NCI-H1105 treated with DMSO at 0.1 percent for 48 hours (cell line): ENCODE measurements at places on chromosomes 3 and 15.

GRCh38 chr3:51747840-51748239 is 31.2 kb downstream of the IQCF6 start:
- DNase-seq = no peak

DNA sequence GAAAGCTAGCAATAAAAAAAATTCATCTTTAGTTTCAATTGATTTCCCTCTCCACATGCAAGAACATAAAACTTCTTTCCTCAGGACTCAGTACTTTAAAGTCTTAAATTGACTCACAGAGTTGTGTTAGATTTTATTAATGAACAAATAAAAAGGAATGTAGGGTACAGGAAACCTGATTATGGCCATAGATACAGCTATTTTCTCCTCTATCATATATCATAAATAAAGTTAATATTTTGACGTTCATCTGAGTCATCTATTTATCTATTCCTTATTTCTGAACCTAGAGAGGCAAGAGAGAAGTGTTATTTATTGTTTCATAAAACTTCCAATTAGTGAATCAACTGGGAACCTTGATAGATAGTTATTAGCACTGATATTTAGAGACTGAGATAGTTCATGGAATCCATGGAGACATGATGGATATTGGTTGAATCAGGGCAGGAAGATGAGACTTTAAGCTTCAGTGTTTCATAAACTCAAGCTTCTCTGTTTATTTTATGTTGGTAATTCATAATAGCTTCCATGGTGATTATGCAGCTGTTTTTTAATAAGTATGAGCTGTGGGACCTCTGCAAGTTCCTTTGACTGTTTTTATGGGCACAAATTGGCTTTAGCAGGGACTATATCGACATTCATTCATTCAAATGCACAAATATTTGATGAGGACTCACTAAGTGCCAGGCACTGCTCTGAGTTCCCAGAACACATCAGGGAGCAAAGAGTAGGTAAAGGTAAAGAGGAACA is 143.5 kb upstream of the TGFBR2 start:
- no peak for DNase-seq

DNA sequence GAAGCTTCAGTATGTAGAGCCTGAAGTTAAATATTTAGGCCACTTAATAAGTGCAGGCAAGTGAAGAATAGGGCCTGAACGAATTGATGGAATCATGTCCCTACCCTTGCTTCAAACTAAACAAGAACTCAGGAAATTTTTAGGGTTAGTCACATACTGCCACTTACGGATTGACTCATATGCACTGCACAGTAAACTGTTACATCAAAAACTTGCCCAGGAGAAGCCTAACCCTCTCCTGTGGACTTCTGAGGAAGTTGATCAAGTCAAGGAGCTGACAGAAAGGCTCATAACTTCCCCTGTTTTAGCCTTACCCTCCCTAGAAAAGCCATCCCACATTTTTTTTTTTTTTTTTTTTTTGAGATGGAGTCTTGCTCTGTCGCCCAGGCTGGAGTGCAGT is 20.6 kb upstream of the KBTBD12 start:
- DNase-seq = no peak

DNA sequence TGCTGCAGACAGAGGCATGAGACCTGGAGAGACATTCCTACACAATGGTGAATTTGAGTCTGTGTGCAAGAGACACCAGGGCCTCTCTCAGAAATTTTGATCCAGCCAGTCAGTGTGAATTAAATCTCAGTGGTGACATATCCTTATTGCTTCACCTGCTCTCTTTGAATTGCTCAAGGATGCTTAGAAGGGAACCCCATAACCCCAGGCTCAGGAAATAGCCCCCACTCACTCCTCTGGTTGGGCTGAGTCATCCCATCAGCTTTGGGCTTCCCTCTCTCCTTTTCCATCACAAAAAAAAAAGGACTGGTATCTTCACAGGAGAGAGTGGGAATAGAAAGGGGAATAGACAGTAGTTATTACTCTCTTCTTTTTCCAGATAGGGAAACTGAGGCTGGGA is 33.0 kb upstream of the LARS2 start:
- DNase-seq = no peak

- no peak for DNase-seq
These were observed 47.0 kb upstream of the RARB start for GRCh38 chr3:25381083-25381482.

- no peak for DNase-seq
These were observed 113.2 kb downstream of the TCF12 start for GRCh38 chr15:57031605-57032004.

DNA sequence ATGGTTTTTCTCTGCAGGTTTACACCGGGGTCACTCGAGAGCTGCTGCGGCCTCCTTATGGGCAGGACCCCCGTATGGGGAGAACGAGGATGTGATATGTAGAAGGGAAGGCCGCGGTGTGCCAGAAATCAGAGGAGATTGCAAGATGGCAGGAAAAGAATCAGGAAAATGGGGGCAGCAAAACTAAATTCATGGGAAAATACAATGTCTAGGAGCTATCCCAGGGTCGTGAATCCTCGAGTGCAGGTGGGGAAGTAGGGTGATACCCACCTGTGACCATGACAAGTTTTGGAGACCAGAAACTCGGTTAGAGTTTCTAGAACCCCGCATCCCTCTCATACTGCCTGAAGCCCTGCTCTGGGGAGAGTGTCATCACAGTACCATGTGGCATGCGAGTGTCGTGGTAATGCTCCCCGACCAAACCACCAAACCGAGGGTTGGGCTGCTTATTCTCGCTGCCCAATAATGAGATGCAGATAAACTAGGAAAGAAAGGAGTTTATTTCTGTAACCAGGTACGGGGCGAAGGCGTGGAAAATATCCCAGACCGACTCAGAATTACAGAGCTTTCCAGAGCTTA is 781 bp downstream of the TRNT1 start:
- DNase-seq = no peak

DNA sequence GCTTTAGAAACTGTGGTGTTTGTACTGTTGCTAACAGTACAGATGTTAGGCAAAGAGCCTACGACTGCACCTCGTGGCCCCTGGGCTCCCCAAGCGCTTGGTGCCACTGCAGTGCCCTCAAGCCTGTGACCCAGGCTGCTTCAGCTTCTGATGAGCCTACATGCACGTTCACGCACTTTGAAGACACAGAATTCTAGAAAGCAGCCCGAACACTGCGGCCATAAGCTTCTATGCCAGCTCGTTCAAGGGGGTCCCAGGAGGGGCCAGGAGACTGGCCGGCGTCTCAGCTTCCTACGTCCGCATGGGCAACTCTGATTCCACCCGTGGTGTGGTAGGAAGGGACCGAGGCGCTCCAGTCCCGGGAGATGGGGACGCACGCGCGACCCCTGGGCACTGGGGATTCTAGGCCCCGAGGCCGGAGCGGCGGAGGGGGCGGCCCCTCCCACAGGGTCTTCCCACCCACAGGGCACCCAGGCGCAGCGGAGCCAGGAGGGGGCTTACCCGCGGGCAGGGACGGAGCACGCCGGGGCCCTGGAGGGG is 653 bp downstream of the MYO5C start:
- DNase-seq = no peak

- peak; percentile 85 for DNase-seq
These were observed 111.9 kb downstream of the IGF1R start for GRCh38 chr15:98760112-98760826.

GRCh38 chr15:90465930-90466567 is 63.7 kb upstream of the CRTC3 start:
- no peak for DNase-seq

DNA sequence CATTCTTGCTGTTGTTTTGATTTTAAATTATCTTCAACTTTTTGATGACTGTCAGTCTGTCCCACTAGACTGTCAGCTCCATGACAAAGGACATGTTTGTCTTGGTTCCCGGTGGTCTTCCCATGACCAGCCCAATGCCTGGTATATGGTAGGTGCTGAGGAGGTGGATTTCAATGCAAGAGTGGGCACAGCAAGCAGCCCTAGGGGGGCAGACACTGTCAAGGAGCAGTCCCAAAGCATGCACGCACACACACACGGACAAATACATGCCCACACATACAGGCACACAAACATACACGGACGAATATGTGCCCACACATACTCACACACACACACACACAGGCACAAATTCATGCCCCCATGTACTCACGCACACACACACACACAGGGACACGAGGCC is 12.0 kb downstream of the KLF15 start:
- no peak for DNase-seq

DNA sequence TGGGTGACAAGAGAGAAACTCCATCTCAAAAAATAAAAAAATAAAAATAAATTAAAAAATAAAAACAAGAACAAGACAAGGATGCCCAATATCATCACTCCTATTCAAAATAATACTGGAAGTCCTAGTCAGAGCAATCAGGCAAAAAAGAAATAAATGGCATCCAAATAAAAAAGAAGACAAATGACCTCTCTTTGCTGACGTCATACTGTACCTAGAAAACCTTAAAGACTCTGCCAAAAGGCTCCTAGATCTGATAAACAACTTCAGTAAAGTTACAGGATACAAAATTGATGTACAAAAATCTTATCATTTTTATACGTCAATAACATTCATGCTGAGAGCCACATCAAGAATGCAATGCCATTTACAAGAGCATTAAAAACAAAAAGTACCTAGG is 18.7 kb upstream of the HERC1 start:
- no peak for DNase-seq

DNA sequence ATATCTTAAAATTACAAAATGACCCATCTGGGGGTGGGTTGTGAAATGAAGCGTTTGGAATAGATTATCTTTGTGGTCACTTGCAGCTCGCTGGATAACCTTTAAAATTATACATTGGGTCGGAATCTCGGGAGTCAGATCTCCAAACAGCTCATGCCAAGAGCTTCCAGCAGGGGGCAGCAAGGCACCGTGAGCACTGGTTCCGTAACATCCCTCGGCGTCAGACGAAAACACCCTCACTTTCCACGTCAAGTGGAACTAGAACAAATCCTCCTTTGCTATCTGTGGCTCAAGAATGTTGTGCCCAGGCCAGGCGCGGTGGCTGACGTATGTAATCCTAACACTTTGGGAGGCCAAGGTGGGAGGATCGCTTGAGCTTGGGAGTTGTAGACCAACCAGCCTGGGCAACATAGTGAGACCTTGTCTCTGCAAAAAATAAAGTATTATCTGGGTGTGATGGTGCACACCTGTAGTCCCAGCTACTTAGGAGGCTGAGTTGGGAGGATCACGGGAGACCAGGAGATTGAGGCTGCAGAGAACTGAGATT is 31.1 kb downstream of the UMPS start:
- DNase-seq = peak; percentile 78

DNA sequence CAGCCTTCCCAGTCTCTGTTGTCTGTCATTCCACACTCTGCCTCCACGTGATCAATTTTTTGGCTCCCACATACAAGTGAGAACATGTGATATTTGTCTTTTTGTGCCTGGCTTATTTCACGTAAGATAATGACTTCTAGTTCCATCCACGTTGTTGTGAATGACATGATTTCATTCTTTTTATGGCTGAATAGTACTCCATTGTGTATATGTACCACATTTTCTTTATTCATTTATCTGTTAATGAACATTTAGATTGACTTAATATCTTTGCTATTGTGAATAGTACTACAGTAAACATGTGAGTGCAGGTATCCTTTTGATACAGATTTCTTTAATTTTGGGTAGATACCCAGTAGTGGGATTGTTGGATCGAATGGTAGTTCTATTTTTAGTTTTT is 31.4 kb downstream of the ASB14 start:
- no peak for DNase-seq

DNA sequence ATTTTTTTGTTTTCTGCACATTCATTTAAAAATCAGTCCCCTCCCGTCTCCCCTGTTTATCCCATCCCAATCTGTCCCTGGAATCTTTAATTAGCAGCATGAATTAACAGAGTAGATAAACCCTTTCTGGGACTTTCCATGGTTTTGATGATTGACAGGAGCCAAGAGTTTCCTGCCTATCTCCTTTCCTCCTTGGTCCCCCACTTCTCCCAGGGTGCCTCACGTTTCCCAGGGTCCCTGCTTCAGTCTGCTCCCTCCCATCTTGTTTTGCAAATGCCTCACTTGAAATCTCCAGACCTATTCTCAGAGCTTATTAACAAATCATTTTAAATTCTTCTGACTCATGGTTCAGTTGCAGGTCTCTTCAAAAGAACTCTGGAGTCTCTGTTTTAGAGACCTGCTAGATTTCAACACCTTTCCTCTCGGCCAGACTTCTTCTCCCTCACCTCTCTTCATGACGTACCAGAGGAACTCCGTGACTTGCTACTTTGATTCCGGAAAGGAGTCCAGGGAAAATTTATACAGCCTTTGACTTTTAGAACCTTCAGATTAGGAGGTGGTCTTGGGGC is 238.5 kb downstream of the ITPR1 start:
- no peak for DNase-seq

- DNase-seq = no peak
These were observed 2.7 kb downstream of the ZNF654 start for GRCh38 chr3:88061746-88062145.

GRCh38 chr15:66881173-66881905 is 179.3 kb downstream of the SMAD6 start:
- no peak for DNase-seq

DNA sequence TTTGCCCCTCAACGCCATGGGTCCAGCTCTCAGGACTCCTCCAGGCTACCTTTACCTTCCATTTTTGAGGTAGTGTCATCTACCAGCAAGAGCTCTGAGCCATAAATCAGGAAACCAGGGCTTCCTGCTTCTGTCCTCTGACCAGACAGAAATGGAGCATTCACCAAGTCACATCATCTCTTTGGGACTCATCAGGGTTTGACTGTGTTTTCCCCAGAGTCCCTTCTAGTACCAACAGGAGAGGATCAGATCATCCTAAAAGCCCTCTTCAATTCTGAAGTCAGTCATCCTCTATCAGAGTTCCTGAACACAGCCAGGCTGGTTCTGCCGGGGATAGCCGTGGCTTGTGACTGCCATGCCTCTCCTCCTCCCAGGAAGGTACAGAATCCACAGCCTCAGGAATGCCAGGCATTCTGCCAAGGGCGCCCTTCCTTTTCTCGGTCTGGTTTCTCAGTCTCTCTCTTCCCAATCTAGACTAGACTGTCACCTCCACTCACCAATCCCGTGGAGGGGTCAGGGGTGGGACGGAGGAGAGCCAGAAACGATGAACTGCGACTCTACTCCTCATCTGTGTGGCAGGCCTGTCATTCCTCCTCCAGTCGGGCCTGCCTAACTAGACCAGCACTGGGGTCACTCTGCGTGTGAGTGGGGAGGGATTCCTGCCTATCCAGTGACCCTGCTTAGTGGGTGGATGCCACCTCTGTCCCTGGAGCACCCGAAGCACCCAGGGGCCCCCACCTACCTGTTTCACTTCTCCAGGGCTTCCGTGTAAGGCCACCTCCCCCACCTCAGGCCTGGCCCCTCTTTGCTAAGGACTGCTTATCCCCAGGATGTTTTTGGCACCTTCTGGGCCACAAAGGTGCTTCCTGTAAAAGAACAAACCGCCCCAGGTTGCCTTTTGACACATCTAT is 30.9 kb downstream of the CCNL1 start:
- no peak for DNase-seq

DNA sequence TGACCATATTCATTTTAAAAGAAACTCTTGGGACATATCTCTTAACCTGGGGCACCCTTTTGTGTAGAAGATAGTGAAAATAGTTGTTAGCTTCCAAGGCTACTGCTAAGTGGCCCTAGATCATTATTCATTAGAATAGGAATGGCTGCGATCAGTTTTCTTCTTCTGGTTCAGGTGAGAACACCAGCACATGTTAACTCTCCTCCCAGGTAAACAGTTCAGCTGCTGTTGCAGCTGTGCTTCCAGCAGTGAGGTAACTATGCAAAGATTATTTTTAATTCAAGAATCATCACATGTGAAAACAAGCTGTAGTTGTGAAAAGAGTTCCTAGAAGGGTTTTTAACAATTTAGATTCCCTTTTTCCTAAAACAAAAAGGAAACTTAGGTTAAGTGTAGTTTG is 43.3 kb downstream of the ZPLD1 start:
- DNase-seq = no peak
